Thoracic aorta (tissue), 2 donors: ENCODE measurements at places on chromosomes 5 and 9. TPM values are rescaled to one million over a fixed set of nuclear protein-coding genes. Genes with fewer than 3 reads are reported as not detected.

DNA sequence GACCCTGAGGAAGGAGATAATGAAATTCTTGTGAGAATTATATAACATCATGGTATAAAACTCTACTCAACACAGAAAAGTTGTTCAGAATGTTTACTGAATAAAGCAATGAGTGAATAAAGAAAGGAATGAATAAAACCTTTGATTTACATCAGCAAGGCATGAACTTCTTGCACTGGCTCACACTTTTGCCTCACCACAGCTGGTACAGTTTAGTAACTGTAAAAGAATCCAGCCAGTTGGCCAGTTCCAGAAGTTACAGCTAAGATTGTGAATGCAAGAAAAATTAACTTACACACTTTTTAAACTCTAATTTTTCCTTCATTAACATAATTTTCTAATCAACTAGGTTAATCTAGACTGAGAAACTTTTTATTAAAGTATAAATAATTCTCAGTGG is 490.9 kb downstream of the NFIB start:
- H3K4me1 ChIP-seq = no peaks in the 10 kb centered on the region
- no peak overlapping the region for H3K4me3 ChIP-seq
- H3K27me3 ChIP-seq = no peaks in the 10 kb centered on the region
- no peak for DNase-seq
- no peak overlapping the region for H3K27ac ChIP-seq

DNA sequence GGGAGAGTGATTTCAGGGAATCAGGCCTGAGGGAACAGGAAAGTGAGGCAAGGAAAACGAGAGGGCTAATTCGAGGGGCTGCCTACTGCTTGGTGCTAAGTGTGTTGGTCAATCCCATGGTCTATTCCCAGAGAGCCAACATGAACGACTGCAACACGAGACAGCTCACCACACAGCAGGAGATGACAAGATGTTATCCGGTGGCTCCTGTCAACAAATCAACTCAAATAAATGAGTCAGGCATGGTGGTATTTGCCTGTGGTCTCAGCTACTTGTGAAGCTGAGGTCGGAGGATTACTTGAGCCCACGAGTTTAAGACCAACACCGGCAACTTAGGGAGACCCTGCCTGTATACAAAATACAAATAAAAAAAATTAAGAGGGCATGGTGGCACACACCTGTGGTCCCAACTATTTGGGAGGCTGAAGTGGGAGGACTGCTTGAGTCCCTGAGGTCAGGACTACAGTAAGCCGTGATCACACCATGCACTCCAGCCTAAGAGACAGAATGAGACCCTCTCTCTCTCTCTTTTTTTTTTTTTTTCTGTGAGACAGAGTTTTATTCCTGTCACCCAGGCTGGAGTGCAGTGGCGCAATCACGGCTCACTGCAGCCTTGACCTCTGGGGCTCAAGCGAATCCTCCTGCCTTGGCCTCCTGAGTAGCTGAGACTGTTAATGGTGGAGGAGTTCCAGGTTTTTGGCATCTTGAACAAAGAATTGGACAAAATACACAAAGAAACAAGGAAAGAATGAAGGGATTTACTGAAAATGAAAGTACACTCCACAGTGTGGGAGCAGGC is 9.0 kb upstream of the FAF2 start:
- no peak for DNase-seq
- no peak overlapping the region for H3K4me3 ChIP-seq
- no peaks in the 10 kb centered on the region for H3K4me1 ChIP-seq
- no peaks in the 10 kb centered on the region for H3K36me3 ChIP-seq
- H3K27me3 ChIP-seq = no peaks in the 10 kb centered on the region
- no peak overlapping the region for H3K27ac ChIP-seq

- no peaks in the 10 kb centered on the region for H3K27me3 ChIP-seq
- no peak for DNase-seq
- H3K36me3 ChIP-seq = no peaks in the 10 kb centered on the region
- H3K27ac ChIP-seq = no peak overlapping the region
- no peak overlapping the region for H3K4me3 ChIP-seq
Observed at GRCh38 chr9:79408617-79409016, 163.1 kb upstream of the TLE4 start.

GRCh38 chr9:78811622-78812276 is 514.8 kb downstream of the PSAT1 start:
- no peaks in the 10 kb centered on the region for H3K36me3 ChIP-seq
- no peak overlapping the region for H3K4me3 ChIP-seq
- no peak overlapping the region for H3K27ac ChIP-seq
- no peaks in the 10 kb centered on the region for H3K27me3 ChIP-seq
- H3K4me1 ChIP-seq = no peaks in the 10 kb centered on the region

GRCh38 chr5:152551061-152551460 is 146.0 kb upstream of the NMUR2 start:
- no peak overlapping the region for H3K4me3 ChIP-seq
- no peaks in the 10 kb centered on the region for H3K36me3 ChIP-seq
- H3K27ac ChIP-seq = no peak overlapping the region
- no peaks in the 10 kb centered on the region for H3K4me1 ChIP-seq
- no peak for DNase-seq

DNA sequence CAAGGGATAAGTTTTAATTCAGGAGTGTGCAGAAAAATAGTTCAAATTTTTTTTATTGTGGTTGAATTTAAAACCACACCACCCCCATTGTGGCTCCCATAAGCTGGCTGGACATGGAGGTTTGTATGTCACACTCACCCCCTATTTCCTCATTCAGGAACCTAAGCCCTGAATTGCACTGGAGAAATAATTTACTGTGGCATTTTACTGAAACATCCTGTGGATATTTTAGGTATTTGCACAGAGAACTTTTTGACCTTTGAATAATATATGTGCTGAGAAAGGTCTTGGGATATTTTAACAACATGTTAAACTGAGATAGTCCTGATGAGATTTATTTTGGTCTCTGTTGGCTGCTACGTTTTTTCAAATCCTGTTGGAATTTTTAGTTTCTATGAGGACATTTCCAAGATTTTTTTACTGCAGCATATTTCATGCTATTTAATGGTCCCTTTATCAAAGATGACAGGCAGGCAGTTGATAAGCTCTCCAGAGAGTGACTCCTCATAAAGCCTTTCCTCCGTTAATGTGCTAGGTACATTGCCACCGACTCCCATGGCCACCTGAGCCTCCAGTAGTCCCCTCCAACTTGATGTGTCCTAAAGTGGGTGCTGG is 51.2 kb upstream of the PALM2AKAP2 start:
- H3K27me3 ChIP-seq = no peaks in the 10 kb centered on the region
- no peak overlapping the region for H3K27ac ChIP-seq
- no peaks in the 10 kb centered on the region for H3K36me3 ChIP-seq
- DNase-seq = no peak
- H3K4me1 ChIP-seq = peaks cover 13% of the 10 kb centered on the region

- H3K4me3 ChIP-seq = no peak overlapping the region
- H3K36me3 ChIP-seq = peaks cover 30% of the 10 kb centered on the region
- H3K27me3 ChIP-seq = no peaks in the 10 kb centered on the region
- no peak overlapping the region for H3K27ac ChIP-seq
- H3K4me1 ChIP-seq = no peaks in the 10 kb centered on the region
Observed at GRCh38 chr5:31554552-31554951, 22.5 kb downstream of the C5orf22 start.

GRCh38 chr9:107907715-107908114 is 418.1 kb upstream of the KLF4 start:
- H3K4me1 ChIP-seq = no peaks in the 10 kb centered on the region
- DNase-seq = no peak
- no peak overlapping the region for H3K4me3 ChIP-seq
- no peaks in the 10 kb centered on the region for H3K27me3 ChIP-seq

DNA sequence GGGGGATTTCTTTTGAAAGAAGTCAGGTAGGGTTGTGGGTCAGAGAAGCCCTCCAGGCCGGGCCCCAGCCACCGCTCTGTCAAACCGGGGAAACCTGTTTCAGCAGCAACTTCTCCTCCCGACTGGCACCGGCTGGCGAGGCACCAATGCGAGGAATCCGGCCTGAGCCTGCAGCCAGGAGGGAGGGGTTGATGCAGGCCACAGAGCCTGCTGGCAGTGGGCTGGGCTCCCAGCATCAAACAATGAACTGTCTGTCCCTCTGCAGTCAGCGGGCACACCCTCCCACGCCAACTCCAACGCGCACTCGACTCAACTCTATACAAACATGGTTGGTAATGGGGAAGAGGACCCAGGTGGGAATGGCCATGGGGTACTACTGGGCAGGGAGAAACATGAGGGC is 12.1 kb downstream of the PCDH1 start:
- H3K4me1 ChIP-seq = no peaks in the 10 kb centered on the region
- no peaks in the 10 kb centered on the region for H3K27me3 ChIP-seq
- no peaks in the 10 kb centered on the region for H3K36me3 ChIP-seq
- no peak overlapping the region for H3K27ac ChIP-seq
- no peak overlapping the region for H3K4me3 ChIP-seq
- DNase-seq = no peak

- no peak for DNase-seq
- no peaks in the 10 kb centered on the region for H3K36me3 ChIP-seq
- no peaks in the 10 kb centered on the region for H3K27me3 ChIP-seq
Observed at GRCh38 chr5:73136055-73136562, 15.7 kb downstream of the TMEM171 start.

DNA sequence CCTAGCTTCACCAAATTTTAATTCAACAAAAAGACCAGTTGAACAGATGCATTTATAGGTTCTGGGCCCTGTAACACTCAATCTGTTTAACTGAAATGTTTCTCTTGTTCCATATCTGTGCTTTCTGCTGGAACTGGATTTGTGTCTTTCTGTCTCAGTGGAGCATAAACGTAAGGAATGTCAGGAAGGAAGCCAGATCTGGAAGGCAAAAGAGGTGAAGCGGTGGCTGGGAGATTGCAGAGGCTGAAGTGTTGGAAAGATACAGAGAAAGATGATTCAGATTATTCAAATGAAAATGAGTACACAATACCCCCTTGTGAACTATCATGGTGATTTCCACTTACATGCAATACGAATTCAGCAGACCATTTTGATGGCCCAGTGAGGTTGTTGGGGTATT is 406.8 kb downstream of the BRINP1 start:
- H3K27me3 ChIP-seq = no peaks in the 10 kb centered on the region
- H3K4me3 ChIP-seq = no peak overlapping the region
- H3K36me3 ChIP-seq = no peaks in the 10 kb centered on the region
- DNase-seq = no peak
- peaks cover 6% of the 10 kb centered on the region for H3K4me1 ChIP-seq
- H3K27ac ChIP-seq = no peak overlapping the region

- H3K36me3 ChIP-seq = no peaks in the 10 kb centered on the region
- no peak overlapping the region for H3K4me3 ChIP-seq
- no peaks in the 10 kb centered on the region for H3K27me3 ChIP-seq
- peak overlapping the region; percentile 51 for H3K27ac ChIP-seq
- DNase-seq = no peak
Observed at GRCh38 chr9:13993632-13994185, 320.2 kb downstream of the NFIB start.

DNA sequence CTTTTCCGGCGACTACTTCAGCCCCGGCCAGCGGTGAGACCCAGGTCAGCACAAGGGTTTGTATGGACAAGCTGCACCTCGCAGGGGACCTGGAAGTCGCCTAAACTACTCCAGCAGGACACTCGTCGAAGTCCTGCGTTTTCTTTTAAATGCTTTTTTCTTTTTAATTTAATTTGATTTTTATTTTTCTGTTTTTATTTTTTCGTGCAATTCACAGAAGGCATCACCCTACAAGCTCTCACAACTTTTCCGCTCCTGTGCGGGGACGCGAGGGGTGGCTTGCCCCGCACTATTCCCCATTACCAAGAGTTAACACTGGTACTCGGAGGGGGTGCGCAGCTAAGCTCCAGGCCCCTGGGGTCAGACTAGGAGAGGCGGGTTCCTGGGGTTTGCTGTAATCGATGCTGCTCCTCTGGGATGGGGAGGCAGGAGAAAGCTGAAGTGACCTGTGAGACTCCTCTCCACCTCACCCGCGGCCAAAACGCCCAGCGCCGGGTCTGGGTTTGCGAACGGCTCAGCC is 1.3 kb downstream of the EDIL3 start:
- no peaks in the 10 kb centered on the region for H3K27me3 ChIP-seq
- no peak for DNase-seq
- peaks cover 24% of the 10 kb centered on the region for H3K4me1 ChIP-seq
- H3K4me3 ChIP-seq = peak overlapping the region; percentile 91
- no peaks in the 10 kb centered on the region for H3K36me3 ChIP-seq

DNA sequence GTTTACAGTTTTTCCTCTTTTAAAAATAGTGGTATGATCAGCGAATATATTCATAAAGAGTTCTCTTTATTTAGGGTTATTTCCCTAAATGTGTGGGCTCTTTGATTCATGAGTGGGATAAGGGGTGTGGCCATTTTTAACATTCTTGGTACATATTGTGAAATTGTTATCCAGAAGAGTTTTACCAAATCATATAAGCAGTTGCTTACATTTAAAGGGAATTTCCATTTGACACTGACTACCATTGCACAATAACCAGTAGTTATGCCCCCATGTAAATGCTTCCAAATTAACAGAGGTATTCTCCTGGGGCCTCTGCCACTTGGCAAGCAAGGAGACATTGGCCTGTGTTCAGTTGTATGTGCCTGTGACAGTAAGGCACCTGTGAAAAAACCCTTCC is 27.2 kb downstream of the SLC25A48 start:
- H3K27me3 ChIP-seq = no peaks in the 10 kb centered on the region
- no peak for DNase-seq
- no peaks in the 10 kb centered on the region for H3K36me3 ChIP-seq
- H3K27ac ChIP-seq = no peak overlapping the region
- peaks cover 4% of the 10 kb centered on the region for H3K4me1 ChIP-seq

DNA sequence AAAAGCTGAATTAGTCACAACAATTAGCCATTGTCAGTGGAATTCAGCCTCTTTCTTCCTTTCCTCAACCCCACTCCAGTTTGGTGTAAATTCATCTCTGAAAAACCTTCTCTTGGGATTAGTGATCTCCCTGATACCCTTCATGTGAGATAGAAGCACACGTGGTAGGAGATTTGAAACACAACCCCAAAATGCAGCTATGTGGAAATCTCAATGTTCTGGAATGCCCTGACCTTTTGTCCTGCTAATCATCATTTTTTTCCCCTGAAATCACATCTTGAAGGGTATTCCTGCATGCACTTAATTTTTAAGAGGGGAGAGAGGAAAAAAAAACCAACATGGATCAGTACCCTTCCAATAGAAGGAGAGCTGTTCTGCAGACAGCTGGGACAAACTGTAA is 612.6 kb downstream of the EBF1 start:
- no peaks in the 10 kb centered on the region for H3K36me3 ChIP-seq
- no peaks in the 10 kb centered on the region for H3K27me3 ChIP-seq
- peaks cover 36% of the 10 kb centered on the region for H3K4me1 ChIP-seq
- H3K4me3 ChIP-seq = no peak overlapping the region
- DNase-seq = no peak
- H3K27ac ChIP-seq = no peak overlapping the region

GRCh38 chr5:127298656-127299055 is 8.1 kb downstream of the MEGF10 start:
- no peak overlapping the region for H3K4me3 ChIP-seq
- H3K36me3 ChIP-seq = no peaks in the 10 kb centered on the region
- DNase-seq = no peak
- H3K4me1 ChIP-seq = no peaks in the 10 kb centered on the region
- H3K27me3 ChIP-seq = no peaks in the 10 kb centered on the region
- H3K27ac ChIP-seq = no peak overlapping the region

Gene WNT8A
- total RNA-seq = not detected

Gene IL17B
- total RNA-seq = 7.1 TPM

Gene PCDHGA3
- 5.3 TPM for total RNA-seq

Gene ABITRAM
- 4.6 TPM for total RNA-seq

Gene MEGF10
- under 0.01 TPM for total RNA-seq

Gene GRIA1
- 39.0 TPM for total RNA-seq

Gene LSM11
- 5.3 TPM for total RNA-seq

Gene SARDH
- 4.3 TPM for total RNA-seq
